ENCODE measurements at places on chromosomes 4 and X.

- no peak for DNase-seq
Observed at GRCh38 chrX:96989830-96990571, 106.3 kb downstream of the RPA4 start.

- DNase-seq: no peak
Observed at GRCh38 chr4:39947417-39947816, 30.3 kb downstream of the PDS5A start.

DNA sequence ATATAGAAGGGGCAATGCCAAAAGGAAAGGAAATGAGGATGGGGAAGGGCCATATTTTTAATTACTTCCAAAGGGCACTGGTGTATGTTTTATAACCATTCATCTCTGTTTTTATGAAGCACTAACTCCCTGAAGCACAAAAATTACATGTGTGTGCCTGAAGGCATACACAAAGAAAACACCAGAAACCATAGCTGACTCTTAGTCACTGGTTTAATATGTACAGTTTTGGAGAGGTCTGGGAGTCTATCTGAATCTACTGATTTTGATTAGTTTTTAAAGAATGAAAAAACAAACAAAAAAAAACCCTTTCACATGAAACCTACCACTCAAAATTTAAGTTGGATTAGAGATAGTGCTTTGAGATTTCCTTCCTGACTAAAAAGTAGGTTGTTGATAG lies 438.7 kb downstream of the RPA4 start:
- DNase-seq: no peak

GRCh38 chr4:24321131-24321530 lies 263.2 kb downstream of the DHX15 start:
- no peak for DNase-seq

DNA sequence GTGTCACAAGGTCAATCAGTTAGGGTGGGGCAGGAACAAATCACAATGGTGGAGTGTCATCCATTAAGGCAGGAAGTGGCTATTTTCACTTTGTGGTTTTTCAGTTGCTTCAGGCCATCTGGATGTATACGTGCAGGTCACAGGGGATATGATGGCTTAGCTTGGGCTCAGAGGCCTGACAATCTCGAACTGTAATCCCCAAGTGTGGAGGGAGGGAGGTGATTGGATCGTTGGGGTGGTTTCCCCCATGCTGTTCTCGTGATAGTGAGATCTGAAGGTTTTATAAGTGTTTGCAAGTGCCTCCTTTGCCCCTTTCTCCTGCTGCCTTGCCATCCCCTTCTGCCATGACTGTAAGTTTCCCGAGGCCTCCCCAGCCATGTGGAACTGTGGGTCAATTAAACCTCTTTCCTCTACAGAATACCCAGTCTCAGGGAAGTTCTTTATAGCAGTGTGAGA lies 36.7 kb upstream of the STS start:
- peak; percentile 18 for DNase-seq

GRCh38 chr4:26021417-26022345 lies 107.7 kb downstream of the SMIM20 start:
- DNase-seq: no peak

DNA sequence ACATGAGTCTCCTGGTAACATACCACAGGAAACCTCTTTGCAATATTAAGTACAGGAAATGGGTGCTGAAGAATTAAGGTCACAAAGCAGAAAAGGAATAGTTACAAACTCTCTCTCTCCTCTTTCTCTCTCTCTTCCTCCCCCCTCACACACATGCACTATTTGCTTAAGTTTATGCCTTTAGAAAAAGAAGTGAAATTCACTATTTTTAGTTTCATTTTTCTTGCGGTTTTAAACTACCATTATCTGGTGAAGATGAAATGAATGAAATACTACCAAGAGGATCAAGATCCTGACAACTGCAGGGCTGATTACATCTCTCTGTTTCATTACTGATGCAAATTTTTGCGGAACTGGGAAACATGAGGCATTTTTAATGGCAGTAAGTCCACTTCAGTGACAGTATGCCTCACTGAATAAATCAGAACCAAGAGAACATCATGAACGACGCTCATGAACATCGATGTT lies 64.3 kb upstream of the FTHL17 start:
- DNase-seq: peak; percentile 16

GRCh38 chr4:184575306-184575705 lies 73.9 kb downstream of the CASP3 start:
- DNase-seq: no peak

DNA sequence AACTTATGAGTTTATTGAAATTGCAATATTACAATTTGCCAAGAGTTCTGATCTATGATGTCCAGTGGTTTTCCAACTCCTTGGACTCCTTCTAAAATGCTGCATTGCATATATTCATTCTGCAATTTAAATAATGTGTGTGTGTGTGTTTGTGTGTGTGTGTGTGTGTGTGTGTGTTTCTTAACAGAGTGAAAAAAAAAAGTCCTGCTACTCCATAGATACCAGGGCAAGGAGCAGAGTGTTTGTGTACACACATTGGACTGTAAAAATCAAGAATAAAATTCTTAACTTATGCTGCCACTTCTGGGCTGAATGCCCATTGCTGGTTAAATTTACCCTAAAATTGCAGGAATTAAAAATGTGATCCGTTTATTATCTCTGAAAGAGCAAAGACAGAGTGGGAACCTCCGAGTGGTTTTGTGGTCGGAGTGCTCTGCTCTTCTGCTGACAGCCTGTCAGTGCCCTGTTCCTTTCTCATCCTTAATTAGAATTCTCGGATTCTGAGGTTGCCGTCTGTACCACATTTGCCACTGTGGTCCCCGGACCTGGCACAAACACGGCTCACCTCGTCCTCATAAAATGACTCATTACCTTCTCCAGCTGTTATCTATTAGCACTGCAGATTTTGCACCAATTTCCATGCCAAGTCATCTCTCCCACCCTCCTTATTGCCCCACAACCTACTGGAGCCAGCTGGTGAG lies 355.5 kb downstream of the KCNIP4 start:
- DNase-seq: no peak

- DNase-seq: no peak
Observed at GRCh38 chr4:150439451-150439933, 142.5 kb upstream of the MAB21L2 start.

DNA sequence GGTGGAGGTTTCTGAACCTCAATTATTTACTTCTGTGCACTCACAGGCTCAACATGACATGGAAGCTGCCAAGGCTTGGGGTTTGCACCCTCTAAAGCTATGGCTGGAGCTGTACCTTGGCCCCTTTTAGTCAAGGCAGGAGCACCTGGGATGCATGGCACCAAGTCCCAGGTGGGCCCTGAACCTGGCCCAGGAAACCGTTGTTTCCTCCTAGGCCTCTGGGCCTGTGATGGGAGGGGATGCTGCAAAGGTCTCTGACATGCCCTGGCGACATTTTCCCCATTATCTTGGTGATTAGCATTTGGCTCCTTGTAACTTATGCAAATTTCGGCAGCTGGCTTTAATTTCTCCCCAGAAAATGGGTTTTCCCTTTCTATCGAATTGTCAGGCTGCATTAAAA lies 726.1 kb upstream of the POU3F4 start:
- DNase-seq: no peak

GRCh38 chr4:142535009-142535408 lies 311.1 kb downstream of the INPP4B start:
- no peak for DNase-seq

GRCh38 chr4:122152711-122153226 lies 638 bp downstream of the BLTP1 start:
- peak; percentile 24 for DNase-seq

DNA sequence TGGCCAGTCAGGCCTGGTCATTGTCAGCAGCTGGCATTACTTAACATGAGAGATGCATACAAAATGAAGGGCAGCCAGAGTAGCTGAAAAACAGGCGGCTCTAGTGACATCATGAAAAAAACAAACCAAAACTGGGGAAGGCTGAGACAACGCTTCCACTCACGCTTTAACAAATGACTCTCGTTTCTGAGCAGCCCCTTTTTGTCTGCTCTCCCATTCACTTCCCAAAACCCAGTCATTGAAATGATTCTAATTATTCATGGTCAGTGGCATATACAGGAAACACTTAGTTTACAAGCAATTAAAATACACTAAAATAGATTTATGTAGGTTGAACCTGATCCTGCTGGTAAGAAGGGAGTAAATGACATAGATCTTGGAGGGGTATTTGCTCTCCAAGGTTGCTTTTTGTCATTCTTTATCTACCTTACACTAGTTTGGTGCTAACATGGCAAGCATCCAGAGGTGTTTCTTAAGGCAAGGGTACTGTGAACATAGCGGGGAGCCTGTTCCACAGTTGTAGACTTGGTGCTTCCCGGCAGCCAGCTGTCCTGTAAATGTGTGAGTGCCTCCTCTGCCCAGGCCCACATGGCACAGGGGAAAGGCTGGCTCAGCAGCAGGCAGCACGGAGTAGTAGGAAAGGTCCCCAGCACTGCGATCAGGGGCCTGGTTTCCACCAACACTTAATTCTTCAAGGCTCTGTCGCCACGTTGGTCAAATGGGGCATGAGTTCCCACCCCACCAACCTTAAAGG lies 61.2 kb upstream of the CITED1 start:
- no peak for DNase-seq

DNA sequence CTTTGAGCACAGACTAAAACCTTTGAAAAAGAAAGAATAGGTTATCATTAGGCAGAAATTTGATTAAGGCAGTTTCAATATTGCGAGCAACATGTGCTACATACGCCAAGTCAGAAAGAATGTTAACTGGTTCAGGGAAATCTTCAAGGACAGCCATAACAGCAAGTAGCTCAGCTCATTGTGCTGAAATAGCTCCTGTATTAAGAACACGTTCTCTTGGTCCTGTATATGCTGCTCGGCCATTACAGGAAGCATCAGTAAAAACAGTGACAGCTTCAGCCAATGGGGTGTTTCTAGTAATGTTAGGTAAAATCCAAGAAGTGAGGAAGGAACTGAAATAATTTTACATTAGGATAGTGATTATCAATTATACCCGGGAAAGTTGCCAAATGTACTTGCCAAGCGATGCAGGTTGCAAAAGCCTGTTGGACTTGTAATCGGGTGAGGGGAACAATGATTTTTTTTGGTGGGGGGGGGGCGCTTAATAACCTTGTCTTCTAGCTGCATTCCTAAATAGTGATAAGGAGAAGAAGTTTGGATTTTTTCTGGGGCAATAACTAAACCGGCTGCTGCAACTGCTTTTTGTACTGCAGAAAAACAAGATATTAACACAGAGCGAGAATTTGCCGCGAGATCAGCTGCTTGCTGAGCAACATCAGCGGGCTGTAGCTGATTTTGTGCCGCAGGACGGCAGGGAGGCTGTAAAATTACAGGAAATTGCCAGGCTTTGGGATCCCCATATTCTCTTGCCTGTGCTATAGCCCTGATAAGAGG lies 49.4 kb upstream of the RASSF6 start:
- no peak for DNase-seq

DNA sequence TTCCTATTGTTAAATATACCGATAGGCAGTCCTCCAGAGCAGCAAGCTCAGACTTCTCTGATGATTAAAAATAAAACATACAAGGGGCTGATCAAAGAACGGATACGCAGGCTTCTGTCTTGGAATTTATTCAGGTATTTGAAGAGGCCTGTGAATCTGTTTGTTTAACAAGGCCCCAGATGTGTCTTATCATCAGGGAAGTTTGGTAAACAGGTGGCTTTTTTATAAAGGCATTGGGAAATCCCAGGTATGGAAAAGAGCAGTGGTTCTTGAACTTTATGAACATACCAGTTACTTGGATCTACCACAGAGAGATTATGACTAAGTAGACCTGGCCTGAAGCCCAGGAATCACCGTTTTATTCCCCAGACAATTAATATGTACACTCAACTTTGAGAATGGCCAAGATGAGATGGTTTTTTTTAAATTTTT lies 47.9 kb downstream of the SOWAHB start:
- DNase-seq: no peak

GRCh38 chrX:40155589-40156469 lies 58.1 kb upstream of the BCOR start:
- DNase-seq: no peak

DNA sequence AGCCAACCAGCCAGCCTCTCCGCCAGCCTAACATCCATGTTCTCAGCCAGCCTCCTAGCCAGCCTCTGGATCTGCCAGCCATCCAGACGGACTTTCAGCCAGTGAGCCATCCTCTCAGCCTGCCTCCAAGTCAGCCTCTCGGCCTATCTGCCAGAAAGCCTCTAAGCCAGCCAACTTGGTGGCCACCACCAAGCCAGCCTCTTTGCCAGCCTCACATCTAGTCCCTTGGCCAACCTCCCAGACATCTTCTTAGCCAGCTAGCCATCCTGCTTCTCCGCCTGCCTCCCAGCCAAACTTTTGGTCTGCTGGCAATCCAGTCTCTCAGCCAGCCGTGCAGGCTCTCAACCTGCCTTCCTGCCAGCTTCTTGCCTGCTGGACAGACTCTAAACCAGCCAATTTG lies 16.4 kb upstream of the ARAP2 start:
- no peak for DNase-seq

DNA sequence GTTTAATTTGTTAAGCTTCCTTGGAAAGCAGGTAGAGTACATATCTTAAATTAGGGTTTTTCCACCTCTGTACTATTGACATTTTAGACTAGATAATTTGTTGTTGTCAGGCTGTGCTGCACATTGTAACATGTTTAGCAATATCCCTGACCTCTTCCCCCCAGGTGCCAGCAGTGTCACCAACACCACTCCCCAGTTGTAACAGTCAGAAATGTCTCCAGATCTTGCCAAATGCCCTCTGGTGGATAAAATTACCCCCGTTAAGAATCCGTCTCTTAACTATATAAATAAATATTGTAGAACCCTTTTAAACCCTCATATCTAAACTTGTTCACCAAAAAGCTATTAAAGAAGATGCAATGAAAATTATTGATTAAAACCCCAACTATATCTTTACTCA lies 161.5 kb downstream of the ARHGAP6 start:
- DNase-seq: no peak

GRCh38 chr4:48027653-48028052 lies 11.1 kb downstream of the NIPAL1 start:
- no peak for DNase-seq

- no peak for DNase-seq
Observed at GRCh38 chr4:171281359-171281758, 531.8 kb upstream of the GALNTL6 start.

- DNase-seq: no peak
Observed at GRCh38 chr4:183263787-183264386, 56.2 kb downstream of the CLDN22 start.

DNA sequence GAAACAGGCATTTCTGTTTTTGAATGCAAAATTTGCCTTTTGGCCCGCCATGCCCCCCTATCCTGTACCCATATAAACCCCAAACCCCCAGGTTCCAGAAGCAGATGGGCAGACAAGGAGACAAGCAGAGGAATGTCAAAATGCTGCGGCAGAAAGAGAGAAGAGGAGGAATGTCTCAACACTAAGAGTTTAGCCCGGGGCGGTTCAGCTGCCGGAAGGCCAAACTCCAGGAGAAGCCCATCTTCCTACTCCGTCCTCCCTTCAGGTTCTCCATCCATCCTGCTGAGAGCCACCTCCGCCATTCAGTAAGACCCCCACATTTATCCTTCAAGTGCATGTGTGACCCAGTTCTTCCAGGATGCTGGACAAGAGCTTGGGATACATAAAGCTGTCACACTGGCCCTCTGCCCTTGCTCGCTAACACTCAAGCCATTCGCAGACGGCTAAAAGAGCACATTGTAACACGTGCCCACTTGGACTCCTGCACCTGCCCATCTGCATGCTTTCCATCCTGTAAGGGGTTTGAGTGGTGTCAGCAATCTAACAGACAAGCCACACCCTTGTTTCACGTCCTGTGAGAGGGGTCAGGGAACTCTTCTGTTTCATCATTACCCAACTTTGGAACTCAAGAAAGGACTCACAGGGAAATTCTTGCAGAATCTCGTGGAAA lies 31.3 kb downstream of the TLR10 start:
- no peak for DNase-seq

- DNase-seq: no peak
Observed at GRCh38 chr4:39893693-39894072, 84.0 kb downstream of the PDS5A start.

All from activated CD4-positive, alpha-beta T cell treated with anti-CD3 and anti-CD28 coated beads, Interleukin-2, amount 50 U/mL, for 16 hours (primary cell).